ENCODE measurements at places on chromosomes 7 and 10.

DNA sequence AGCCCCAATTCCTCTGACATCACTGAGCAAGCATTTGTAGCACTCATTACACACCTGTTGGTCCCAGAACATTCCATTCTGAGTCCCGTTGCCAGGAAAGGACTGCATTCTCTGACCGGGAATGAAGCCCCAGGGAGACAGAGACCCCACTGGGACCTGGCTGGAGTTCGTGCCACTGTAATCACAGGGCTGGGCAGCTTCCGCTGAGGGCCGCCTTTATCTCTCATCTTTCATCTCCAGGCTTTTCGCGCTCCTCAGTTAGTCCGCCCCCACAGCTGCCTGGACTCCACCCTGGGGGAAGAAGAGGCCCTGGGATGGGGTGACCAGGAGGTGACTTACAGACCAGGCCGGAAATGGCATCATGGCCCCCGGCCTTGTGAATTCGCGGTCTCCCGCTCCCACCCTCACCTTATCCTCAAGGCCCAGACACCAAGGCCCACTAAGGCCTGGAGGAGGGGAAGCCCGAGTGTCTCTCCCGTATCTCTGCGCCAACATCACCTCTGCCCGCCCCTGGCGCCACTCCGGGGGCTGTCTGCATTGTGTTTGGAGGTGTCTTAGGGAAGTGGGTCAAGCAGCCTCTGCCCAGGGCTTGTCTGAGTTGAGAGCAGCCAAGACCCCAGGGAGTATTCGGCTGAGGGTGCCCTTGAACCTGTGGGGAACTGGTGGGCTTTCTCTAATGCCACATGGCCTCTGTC lies 75.4 kb downstream of the PROSER2 start:
- no peak for DNase-seq

DNA sequence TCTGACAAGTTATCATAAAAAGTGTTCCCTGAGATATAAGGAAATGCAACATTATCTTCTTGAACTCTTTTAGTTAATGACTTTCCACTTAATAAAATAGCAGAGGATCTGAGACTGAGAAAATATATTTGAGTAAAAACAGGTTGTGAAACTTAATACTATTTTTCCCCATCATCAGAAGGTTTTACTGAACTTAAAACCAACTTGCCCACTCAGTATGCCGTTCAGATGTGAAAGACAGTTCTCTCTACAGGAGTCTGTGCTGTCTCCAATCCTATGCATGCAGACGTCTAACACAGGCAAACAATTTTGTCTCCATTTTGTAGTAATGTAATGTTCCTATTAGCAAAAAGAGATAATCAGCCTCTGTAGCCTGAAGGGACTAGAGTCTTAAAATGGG lies 38.2 kb upstream of the CYP2C18 start:
- no peak for DNase-seq

DNA sequence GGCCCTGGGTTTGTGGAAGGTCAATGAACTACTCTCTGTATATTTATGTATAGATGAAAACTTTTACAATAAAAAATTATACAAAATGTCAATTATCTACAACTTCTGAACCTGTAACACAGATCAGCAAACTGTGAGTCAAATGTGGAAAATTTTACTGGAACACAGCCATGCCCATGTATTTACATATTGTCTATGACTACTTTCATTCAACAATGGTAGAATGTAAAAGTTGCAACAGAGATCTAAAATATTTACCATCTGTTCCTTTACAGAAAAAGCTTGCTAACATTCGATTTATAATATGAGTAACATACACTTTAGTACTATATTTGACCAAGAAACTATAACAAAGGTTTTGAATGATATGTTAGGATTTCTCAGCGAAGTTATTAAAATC lies 481.6 kb downstream of the PARD3 start:
- no peak for DNase-seq

DNA sequence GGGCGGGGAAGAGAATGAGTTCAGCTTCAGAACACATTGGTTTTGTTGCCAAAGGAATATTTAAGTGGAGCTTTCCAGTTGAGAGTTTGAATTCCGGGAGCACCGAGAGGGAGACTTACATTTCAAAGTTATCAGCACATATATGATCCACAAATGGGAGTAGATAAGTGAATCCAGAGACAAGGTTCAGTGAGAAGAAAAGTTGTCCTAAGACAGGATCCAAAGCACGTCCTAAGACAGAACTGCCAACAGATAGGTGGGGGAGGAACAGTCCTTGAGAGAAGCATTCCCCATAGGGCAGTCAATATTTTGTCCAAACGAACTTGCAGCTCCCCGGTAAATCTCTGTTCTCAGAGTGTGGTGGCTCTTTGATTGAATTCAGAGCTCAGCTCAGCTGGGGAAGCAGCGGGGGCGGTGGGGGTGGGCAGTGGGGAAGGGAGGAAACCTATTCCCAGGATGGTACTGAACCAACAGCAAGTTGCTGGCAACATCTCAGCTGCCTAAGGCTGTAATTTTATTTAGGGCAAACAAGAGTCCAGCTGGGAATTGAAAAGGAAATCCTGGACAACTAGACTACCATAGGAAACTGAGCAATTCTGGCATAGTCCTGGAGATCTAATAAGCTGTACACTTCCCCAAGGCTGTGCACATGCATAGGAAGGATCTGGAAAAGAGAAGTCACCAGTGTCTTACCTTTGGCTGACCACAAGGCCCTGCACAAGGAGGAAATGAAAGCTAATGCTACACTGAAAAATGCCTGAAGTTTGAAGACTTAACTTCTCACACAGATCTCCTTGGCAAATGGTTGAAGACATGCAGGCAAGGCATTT lies 94.2 kb upstream of the CXCL12 start:
- DNase-seq: no peak

DNA sequence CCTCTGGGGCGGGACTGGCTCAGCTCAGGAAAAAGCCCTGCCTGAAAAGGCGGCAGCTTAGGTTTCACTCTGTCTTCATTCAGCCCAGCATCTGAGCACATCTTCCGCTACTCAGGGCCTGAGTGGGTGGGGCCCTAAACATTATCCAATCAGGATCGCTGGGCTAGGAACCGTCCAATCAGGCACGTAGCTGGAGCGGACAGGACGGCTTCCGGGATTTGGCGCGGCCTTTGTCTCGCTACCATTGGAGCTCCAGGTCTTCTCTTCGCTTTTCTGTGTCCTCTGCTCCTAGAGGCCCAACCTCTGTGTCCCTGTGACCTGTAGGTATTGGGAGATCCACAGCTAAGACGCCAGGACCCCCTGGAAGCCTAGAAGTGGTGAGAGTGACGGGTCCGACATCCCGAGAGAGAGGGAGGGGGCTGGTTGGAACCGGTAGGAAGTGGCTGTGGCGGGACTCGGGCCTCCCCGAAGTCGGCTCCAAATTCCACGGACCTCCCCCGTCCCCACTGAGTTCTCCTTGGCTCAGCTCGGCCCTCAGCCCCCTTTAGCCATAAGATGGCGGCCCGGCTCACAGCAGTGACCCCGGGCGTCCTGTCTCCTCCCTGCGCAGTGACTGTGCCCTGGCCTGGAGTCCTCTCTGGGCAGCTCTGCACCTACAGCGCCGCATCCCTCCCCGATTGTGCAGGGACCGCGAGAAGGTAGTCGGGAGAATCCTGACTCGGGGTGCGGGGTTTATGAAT lies 99.1 kb downstream of the ZNF680 start:
- DNase-seq: no peak

DNA sequence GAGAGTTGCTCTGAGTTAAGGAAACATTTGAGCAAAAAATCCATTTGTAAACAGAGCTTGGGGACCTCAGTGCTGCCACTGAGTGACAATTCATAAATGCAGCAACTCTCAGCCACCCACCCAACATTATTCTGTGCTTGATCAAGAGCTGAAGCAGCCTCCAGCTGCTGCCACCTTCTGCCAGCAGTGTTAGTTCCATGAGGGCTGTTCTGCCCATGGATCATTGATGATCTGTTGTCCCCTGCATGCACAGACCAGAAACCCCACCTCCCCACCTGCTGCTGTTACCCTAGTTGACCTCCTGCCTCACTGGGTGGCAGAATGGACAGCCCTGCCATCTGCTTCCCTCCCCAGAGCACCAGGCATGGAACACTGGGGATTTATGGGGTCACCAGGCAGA lies 305.4 kb downstream of the KCNMA1 start:
- no peak for DNase-seq

DNA sequence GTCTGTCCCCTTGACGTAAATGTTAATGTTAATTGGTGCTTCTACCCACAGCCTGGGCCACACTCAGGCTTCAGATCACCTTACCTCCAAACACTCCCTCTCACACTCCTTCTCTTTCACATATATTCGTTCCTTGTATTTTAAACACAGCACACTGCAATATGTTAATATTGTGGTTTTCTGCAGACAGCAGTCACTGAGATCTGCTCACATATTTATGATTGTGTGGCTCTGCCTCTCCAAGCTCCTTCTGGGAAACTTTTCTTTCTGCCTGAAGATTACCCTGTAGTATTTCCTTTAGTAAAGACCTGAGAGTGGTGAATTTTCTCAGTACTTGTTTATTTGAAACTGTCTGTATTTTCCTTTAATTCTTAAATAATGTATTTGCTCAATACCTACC lies 104.7 kb downstream of the VWC2 start:
- no peak for DNase-seq

All from CD8-positive, alpha-beta memory T cell (primary cell).